ENCODE measurements at places on chromosomes 1 and 21.

DNA sequence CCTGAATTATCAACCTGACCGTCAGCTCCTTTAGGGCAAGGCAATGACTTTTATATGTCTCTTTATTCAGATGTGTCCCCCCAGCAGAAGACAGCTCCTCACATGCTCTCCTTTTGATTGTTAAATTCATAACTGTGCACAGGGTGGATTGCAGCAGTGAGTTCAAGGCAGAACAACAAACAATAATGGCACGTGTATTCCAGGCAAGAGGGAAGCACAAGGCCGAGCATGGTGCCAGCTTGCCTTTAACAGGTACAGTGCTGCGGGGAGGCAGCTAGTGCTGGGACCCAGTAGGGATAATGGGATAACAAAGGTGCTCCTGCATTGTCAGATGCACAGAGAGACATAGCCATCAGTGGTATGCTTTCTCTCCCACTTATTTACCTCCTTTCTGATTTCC, 248.4 kb downstream of the RHOU start:
- DNase-seq, result no peak

DNA sequence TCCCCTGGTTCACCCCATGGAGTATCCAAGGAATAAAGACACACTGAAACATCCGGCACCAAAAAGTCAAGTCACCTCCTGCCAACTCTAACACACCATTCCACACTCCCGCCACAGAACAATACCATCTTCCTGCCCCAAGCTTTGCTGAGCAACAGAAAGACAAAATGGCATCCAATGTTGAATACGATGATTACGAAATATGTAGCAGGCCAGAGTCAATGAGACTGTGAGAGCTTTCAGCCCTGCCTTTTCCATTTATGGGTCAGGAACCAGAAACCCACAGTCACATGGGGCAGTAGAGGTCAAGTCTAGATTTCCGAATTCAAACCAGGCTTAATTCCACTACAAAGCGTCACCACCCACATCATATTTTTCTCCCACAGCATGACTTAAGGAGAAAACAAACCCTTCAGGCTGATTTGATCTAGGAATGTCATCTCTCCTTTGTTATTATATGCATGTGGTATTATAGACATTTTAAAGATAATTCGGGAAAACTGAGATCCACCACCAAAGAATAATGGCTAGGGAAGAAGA, 249.8 kb downstream of the SETD4 start:
- no peak for DNase-seq

- no peak for DNase-seq
Observed at GRCh38 chr1:11501491-11501897, 22.5 kb downstream of the DISP3 start.

GRCh38 chr1:59298710-59299346, 1.9 kb downstream of the FGGY start:
- DNase-seq, result no peak

- no peak for DNase-seq
Observed at GRCh38 chr21:38567970-38568360, 69.7 kb upstream of the ERG start.

DNA sequence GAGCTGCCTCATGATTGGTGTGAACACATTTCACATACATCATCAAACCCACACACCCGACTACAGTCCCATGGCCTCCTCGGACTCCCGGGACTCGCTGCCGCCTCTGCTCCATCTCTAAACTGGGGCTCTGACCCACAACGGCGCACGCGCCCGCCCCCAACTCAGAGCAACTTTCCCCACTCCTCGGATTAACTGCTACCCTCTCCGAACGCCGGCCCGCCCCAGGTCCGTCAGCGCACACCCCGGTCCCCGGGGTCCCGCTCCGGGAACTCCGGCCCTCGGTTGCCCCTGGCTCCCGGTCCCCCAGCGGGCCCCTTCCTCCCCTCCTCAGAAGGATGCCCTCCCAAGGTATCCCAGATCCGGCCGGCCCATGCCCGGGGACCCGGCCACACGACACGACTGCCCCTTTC, 740 bp downstream of the DSTYK start:
- DNase-seq, result no peak

All from NCI-H1105 (cell line).